Activated B cell treated with CpG ODN at 0.5 μM for 24 hours (primary cell): ENCODE measurements at places on chromosomes 2 and 18.

GRCh38 chr2:224099861-224100643 is 61.0 kb upstream of the SERPINE2 start:
- DNase-seq = no peak

- DNase-seq = peak; percentile 46
Observed at GRCh38 chr2:203328760-203329540, 756 bp downstream of the ABI2 start.

DNA sequence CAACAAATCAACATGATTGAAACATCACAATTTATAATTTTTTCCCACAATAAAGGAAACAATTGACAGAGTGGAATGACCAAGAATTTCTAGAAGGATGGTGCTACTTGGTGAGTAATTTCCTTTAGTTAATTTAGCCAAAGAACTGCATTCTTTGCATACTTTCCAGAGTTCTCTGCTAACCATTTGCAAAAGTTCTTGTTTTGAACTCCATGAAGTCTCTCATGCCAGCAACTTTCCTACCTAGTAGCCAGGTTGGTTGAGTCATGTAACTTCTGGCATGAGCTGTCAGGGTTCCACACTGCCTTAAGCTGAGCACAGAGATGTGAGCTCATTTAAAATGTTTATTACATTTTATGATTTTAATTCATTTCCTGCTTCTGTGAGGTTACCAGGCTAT is 539.6 kb downstream of the PID1 start:
- no peak for DNase-seq

DNA sequence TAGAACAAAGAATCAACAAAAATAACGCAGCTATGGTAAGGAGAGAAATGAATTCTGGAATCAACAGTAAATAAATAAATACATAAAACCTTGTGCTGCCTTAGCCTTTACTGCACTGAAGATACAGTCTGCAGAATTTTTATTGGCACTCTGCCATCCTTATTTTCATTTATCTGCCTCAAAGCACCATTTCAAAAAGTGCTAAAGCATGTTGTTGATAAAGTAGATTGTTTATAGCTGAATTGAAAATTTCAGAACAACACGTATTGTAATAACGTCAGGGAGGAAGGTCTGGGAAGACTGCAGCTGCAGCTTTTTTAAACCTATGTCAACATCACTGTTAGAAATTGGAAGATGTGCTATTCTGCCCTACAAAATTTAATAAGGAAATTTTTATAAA is 787.2 kb downstream of the PLCL1 start:
- no peak for DNase-seq

DNA sequence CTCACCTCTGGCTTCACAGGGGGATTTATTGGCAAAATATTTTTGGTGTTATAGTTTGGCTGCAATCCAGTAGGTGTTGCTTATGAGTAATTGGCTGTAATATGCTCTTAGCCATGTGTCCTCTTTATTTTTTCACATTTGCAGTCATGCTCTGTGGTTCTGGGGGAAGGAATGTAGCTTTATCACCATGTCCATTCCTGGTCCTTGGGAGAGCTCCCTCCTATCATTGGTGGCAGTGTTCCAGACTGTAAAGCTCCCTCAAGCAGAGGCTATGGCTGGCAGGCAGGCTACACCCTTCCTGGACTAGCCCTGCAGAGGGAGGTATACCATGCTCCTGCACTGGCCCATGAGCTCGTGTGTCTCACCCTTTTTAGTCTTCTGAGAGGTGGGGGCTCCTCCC is 120.0 kb upstream of the FSIP2 start:
- no peak for DNase-seq

DNA sequence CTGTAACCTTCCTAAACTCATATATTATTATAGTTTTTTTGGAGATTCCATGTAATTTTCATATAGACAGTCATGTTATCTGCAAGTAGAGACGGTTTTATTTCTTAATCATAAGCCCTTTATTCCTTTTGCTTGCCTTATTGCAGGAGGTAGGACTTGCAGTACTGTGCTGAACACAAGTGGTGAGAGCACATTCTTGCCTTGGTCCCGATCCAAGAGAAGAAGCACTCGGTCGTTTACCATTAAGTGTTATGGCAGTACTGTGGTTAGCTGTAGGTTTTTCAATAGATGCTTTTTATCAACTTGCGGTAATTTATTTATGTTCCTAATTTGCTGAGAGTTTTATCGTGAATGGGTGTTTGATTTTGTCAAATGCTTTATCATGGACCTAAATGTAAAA is 305.7 kb downstream of the DYSF start:
- DNase-seq = no peak

GRCh38 chr2:67834482-67834881 is 228.3 kb downstream of the C1D start:
- DNase-seq = no peak

DNA sequence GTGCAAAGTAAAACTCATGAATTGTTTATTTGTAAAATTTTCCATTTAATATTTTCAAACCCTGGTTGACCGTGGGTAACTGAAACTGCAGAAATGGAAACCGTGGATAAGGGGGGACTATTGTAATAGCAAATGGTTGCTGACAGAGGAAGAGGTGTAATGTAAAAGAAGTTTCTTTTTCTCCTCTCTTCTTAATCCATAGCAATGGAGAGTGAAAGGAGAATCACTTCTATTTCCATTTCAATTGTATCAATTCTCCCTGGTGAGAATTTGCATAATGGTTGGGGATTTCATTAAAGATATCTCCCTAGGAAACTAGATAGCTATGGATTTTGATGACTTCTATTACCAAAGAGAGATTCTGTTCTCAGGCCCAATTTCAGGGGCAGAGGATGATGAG is 24.8 kb downstream of the TACR1 start:
- DNase-seq = no peak

DNA sequence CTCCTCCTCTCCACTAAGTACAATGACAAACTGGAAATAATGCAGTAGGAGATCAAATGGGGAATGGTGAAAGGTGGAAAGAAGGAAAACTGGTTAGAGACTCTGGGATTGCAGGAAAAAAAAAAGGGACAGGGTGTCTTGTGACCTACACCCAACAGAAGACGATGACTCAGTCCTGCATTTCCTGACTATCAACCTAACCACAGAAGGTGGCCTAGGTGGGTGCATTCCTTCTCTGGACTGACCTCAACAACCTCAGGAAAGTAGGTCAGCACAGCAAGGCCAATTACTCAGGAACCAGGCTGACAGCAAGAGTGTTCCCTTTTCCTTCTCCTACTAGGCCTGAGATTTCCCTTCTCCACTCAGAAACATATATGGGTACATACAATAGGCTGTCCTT is 1386.4 kb upstream of the ZEB2 start:
- DNase-seq = no peak

DNA sequence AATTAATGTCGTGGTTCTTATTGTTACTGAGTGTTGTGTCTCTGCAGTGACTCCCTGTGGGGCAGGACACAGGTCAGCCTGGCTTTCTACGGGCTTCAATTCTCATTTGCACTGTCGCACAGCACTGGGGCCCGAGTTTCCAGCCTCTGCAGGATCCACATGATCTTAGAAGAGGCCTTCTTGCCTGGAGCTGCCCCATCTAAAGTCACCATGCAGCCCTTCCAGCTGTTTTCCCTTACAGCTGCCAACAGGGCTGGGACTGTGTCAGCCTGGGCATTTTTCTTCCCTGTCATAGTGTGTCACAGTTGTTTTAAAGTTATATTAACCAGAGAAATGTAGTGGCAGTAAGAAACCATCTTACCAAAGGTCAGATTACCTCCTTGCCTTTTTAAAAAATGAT is 27.0 kb downstream of the FHL2 start:
- no peak for DNase-seq

GRCh38 chr2:42050010-42050702 is 2.3 kb downstream of the PKDCC start:
- DNase-seq = no peak

DNA sequence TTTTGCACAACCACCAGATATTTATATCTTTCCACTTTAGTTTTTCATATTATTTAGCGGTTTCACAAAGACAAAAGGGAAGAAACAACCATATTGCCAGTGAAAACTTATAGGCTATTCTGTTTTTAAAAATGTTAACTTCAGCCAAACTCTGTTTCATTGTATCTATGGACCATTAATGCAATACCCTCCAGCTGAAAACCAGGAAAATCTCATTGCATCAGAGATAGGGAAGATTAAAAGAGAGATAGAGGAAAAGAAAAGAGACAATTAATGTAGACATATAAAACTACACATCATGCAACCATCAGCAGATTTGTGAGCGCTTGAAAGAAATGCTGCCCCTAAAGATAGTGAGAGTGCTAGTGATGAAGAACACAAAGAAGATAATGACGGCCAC is 970.2 kb downstream of the ERBB4 start:
- DNase-seq = no peak
